HS-5 (cell line): ENCODE measurements at places on chromosomes 5 and 9.

DNA sequence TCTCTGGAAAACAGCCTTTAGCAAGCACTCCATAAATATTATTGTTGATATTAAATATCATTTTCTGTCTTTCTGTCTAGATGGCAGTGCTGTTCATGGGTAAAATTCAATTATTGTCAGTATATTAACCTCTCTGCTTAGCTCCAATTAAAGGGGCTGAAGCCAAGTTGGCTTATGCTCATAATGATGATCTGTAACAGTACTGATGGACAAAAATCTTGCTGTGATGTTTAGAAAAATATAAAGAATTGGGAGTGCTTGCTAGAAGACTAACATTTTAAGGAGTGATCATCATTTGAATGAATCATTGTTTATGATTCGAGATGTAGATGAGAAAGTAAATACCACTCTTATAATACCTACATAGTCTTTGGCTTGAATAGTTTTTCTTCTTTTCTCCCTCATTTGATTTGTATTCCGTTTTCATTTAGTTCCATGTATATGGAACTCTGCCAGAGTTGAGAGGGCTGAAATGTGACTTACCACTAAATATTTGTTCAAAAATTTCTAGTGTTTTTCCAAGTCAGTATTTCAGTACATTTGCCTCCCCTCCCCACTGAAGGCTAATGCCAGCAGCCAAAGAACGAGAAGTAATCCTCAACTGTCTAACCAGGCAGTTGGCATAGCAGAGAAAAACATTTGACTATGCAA is 538.3 kb downstream of the CSNK1G3 start:
- no peak for DNase-seq

DNA sequence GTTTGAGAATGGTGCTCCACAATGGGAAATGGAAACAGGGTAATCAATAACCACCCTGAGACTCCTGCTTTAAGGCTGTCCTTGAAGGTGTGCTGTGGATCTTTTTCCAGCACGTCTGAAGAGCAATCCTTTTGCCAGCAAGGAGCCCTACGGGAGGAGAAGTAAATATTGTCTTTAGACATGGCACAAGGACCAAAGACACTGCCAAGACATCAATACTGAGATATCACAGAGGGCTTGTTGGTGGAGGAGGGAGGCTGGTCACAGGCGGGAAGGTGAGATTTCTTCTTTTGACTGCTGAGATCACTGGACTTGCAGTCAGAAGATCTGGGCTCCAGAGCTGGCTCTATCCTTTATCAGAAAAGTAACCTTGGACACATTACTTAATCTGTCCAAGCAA is 135.0 kb upstream of the ZNF462 start:
- DNase-seq: no peak

GRCh38 chr5:32123058-32123805 is 50.9 kb downstream of the GOLPH3 start:
- DNase-seq: no peak

DNA sequence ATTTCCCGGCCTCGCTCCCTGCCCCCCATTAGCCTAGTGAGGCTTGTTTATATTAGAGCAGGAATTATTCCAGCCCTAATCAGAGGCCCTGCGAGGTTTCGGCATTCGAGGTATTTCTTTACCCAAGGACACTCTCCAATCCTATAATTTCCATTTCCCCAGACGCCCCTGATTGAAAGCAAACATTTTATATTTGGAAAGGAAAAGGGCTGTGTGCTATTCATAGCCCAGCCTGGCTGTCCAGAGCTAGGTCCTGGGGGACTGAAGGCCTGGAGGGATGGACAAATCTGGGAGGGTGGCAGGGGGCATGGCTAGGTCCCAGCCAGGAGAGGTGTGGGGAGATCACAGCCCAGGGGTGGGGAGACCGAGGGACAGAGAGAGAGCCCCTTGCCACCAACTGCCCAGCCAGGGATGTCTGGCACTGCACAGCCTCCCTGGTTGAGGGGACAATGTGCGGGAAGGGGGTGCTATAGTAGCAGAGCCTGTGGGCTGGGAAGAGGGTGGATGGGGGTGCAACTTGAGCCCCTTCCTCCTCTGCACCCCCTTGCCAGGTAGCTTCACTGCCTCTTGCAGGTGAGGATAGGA is 125.1 kb downstream of the BARX1 start:
- no peak for DNase-seq

DNA sequence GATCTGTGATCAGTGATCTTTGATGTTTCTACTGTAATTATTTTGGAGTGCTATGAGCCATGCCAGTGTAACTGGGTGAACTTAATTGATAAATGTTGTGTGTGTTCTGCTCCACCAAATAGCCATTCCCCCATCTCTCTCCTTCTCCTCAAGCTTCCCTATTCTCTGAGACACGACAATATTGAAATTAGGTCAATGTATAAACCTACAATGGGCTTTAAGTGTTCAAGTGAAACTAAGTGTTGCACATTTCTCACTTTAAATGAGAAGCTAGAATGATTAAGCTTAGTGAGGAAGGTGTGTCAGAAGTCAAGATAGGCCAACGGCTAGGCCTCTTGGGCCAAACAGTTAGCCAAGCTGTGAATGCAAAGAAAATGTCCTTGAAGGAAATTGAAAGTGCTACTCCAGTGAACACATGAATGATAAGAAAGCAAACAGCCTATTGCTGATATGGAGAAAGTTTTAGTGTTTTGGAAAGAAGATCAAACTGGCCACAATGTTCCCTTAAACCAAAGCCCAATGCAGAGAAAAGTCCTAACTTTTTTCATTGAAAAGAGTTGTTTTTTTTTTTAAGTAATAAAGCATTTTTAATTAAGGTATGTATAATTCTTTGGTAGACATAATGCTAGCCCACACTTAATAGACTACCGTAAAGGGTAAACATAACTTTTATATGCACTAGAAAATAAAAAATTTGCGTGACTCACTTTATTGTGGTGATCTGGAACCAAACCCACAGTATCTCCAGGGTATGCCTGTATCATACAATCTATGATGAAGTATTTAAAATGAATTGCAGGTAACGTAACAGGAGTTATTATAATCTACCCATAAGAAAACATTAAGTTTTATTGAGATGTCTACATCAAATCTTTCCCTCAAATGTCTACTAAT is 42.5 kb upstream of the ALDH1A1 start:
- DNase-seq: no peak

DNA sequence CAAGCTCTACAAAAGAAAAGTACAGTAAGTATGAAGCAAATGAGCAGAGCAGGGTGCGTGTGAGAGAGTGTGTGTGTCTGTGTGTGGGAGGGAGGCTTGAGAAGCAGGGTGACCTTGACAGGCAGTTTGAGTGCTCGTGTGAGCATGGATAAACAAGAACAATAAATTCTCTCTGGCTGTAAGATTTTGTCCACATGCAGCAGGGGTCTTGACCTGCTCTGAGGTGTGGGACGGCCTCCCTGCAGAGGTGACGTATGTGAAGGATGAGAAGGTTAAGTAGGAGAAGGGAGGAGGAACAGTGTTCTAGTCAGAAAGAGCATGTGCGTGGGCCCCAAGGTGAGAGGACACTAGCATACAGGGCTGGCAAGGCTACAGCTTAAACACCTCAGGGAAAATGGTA is 49.0 kb downstream of the SPTLC1 start:
- DNase-seq: no peak

- DNase-seq: no peak
These were observed 2.4 kb downstream of the SLC36A1 start for GRCh38 chr5:151449839-151450238.

GRCh38 chr9:90343366-90343765 is 299.3 kb downstream of the DIRAS2 start:
- no peak for DNase-seq

GRCh38 chr5:109177227-109177626 is 232.5 kb downstream of the PJA2 start:
- no peak for DNase-seq

DNA sequence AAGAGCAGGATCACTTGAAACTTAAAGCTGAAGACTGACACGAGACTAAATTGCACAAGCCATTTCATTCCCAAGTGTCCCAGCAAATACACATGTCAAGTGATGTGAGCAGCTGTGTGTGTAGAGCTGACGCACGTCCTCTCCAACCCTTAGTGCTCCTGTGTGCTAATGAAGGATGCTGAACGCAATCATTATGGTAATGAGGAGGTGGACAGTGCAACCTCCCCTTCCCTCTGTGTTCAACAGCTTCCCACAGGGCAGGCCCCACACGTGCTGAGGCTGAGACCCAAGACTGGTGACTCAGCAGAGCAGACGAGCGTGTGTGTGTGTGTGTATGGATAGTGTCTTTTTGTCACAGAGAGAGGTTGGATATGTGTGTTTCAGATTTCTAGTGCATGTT is 702.1 kb downstream of the SEMA5A start:
- no peak for DNase-seq

GRCh38 chr9:95189251-95190098 is 128.0 kb downstream of the FANCC start:
- no peak for DNase-seq

DNA sequence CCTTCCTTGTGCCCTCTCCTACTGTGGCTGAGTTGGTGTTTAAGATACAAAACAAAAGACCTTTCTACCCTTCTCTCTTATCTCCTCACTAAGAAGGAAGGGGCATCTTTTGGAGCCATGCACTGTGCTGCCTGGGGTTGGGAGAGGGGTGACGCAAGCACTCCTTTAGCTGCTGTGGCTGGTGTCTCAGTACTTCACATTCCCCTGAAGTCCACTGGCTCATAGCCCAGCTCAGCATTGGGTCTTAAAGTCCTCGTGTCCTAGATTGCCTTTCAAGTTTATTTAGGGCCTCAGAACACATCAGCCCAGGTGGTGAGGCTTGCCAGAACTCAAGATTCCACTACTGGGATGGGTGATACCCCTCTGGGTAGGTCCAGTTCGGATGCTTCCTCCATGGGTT is 325.9 kb upstream of the CYLC2 start:
- no peak for DNase-seq

DNA sequence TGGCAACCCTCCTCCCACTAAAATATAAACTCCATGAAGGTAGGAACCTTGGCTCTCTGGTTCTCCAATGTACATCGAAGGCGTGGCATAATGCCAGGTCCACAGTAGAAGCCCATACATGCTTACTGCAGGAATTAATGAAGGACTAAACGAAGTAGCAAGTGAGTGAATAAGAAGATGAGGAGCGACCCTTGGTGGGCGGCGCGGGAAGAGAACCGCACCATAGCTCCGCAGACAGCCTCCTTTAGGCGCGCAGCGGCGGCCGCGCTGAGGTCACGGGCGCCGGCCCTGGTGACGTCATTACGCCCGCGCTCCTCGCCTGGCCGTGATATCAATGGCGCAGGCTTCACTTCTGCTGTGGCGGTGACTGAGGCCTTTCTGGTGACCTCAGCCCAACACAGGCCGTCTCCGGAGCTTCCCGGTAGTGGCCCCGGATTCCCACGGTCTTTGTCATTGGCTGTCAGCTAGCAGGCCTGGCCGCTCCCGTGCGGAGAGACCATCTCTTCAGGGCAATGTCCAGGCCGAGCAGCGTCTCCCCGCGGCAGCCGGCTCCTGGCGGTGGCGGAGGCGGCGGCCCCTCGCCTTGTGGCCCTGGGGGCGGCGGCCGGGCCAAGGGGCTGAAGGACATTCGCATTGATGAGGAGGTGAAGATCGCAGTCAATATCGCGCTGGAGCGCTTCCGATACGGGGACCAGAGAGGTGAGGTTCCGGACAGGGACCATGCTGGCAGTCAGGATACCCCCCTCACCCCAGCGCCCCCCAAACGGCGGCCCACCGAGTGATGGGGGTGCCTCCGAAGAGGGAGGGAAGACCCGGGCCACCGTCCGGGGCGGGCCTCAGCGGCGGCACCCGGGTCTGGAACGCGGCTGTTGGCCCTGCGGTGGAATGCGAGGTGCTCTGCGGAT is at the start of gene YTHDC2:
YTHDC2 (plus strand) TSS at position 311 of the 905 bp plus-strand sequence; CDS start at position 513, 202 bp downstream.
- DNase-seq: peak; percentile 49
